8988T (cell line): ENCODE measurements at places on chromosomes 11 and 22.
A peak's percentile ranks its signal among the peaks of the same experiment; 100 is the strongest.

DNA sequence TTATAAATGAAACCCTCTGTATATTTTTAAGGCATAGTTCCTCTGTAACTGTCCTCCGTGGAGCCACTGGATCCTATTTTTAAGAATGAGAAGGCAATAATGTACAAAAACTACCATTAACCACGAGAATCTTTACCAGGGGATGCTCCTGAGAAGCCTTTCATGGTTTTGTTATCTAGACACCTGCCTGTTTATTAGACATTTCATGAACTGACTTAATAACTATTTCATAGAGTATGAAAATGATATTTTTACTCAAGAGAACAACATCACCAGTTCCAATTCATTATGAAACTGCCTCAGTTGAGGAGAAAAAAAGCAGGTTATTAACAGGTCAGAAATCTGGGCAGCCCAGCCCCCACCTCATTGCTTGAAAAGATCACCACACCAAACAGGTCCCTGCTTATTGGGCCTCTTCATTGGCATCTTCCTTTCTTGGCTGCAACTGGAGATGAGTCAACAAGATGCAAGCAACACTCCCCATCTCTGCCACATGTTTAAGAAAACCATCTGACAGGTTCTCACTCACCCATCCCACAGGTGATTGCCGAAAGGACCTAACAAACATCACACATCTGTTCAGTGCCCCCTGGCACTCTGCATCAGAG lies 27.8 kb downstream of the ETS1 start:
- DNase-seq: no peak

GRCh38 chr11:30197869-30198268 lies 32.9 kb upstream of the FSHB start:
- no peak for DNase-seq

DNA sequence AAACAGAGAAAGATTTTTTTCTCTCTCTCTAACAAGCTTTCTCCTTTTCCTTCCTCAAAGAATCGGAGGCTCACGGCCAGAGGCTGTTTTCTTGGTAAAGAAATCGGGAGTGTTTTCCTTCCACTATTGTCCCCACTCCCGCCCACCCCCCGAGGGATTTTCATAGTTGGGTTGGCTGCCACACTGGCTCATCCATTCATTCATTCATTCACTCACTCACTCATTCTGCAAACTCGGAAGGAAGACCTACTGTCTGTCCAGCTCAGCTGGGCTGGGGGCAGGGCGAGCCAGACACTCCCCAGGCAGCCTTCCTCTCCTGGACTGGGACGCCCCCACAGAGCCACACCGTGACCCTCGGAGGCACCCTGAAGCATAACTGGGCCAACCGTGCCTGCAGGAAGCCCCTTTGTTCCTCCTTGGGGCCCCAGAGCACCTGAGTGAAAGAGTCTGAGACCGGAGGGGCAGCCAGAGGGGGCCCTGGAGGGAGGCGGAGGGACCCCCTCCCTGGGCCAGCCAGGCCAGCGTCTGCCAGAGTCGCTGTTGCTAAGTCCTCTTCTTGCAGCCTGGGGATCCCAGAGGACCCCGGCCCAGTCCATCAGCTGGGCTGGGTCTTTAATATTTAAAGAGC lies 17.0 kb downstream of the CDKN1C start:
- no peak for DNase-seq

- no peak for DNase-seq
These were observed 71.3 kb upstream of the LARGE1 start for GRCh38 chr22:33991620-33992019.

GRCh38 chr11:72672597-72673238 lies 1.5 kb downstream of the PDE2A start:
- no peak for DNase-seq

GRCh38 chr11:15829312-15829711 lies 527.0 kb downstream of the SOX6 start:
- DNase-seq: no peak

GRCh38 chr11:1773994-1774550 lies 10.3 kb upstream of the CTSD start:
- no peak for DNase-seq

DNA sequence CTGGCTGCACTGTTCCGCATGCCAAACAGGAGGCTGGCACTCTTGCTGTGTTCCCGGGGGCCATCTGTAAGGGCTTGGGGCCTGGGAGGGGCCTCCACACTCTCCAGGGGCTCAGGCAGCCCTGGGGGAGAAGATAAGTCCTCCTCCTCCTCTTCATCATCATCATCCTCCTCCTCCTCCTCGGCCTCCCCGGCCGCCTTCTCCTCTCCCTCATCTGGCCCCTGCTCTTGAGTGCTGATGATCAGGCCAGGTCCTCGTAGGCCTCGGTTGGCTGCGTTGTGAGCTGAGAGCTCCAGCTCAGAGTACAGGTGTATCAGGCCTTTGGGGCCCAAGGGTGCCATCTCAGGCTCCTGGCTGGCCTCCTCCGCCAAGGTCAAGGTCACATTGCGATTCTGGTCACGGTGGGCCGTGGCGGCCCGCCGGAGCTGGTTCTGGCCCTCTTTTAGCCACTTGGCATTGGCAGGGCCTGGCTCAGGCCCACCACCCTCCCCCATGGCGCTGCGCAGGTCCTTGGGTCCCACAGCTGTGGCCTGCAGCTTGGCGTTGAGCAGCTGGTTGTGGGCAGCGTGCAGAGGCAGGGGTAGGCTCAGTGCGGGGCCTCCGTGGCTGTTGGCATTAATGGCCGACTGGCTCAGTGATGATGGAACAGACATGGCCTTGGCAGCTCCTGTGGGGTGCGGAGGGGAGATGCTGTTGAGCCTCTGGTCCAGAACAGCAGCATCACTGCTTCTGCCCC lies 8.0 kb downstream of the APBB1 start:
- DNase-seq: no peak

- no peak for DNase-seq
These were observed 74.9 kb downstream of the DYNC2H1 start for GRCh38 chr11:103183981-103184611.

- DNase-seq: no peak
These were observed 20.7 kb upstream of the CHORDC1 start for GRCh38 chr11:90243534-90243933.

GRCh38 chr11:3095712-3096361 lies 38.6 kb upstream of the CARS1 start:
- peak; percentile 84 for DNase-seq

DNA sequence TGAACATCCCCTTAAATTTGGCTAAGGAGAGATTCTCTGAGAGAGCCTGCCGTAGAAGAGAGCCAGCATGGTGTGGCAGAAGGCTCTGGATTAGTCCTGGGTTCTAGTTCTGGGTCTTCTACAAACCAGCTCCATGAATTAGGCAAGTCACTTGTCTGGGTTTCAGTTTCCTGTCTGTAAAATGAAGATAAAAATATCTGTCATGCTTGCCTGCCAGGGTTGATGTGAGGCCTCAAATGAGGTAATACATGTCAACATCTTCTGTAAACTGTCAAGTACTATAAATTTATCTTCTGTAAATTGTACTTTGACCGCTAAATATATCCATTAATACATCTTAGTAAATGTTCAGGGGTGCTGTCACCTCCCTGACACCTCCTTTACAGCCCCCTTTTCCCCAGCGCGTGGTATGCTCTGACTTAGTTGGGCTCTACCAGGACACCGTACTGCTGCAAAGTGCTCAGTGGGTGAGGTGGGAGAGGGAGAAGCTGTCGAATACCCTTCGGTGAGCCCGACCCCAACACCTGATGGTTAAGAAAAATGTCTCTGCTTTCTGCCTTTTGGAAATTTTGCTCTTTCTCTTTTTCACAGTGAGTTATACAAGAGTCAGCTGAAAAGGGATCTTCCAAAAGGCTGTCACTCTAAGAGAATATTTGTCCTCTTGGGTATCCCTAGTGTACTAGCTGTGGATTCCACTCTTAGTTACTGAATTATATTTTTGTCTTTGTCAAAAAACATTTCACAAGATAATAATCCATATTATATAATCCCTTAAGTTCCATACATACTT lies 15.0 kb downstream of the RBX1 start:
- DNase-seq: no peak

GRCh38 chr22:24961217-24961844 lies 8.8 kb downstream of the KIAA1671 start:
- DNase-seq: no peak

DNA sequence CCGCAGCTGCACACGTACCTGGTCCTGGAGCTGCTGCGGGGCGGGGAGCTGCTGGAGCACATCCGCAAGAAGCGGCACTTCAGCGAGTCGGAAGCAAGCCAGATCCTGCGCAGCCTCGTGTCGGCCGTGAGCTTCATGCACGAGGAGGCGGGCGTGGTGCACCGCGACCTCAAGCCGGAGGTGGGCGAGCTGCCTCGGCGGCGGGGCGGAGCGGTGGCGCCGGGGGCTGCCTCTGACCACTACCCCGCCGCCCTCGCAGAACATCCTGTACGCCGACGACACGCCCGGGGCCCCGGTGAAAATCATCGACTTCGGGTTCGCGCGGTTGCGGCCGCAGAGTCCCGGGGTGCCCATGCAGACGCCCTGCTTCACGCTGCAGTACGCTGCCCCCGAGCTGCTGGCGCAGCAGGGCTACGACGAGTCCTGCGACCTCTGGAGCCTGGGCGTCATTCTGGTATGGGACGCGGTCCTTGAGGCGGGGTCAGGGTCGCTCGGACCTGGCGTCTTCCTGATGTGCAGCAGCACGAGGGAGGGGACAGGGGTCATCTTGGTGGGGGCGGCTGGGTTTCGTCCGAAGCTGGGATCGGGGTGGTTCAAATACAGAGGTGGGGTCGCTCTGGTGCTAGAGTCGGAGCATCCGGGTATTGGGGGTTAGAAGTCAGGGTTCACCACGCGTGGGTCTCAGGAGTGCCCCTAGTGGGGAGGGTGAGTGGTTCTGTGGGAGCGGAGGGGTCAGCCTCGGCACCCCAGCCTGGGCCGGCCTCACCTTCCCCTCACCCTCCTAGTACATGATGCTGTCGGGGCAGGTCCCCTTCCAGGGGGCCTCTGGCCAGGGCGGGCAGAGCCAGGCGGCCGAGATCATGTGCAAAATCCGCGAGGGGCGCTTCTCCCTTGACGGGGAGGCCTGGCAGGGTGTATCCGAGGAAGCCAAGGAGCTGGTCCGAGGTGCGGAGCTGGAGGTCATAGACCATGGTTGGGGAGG lies 10.8 kb downstream of the RPS6KA4 start:
- DNase-seq: peak; percentile 52

DNA sequence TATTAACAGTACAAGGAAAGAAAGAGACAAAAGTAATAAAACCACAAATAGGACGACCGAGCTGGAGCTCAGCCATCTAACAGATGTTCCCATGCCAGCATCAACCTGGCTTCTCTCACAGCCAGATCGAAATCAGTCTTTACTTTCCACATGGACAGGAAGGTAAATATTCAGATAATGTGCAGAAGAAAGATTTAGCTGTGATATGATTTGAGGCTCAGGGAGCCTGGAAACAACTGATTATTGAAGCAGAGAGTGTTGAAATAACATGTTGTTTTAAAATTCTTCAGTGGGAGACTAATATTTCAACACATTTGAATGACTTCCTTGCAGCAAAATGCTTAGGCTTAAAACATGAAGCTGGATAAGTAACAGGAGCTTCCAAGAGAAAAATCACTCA lies 546.8 kb downstream of the ETS1 start:
- DNase-seq: no peak

DNA sequence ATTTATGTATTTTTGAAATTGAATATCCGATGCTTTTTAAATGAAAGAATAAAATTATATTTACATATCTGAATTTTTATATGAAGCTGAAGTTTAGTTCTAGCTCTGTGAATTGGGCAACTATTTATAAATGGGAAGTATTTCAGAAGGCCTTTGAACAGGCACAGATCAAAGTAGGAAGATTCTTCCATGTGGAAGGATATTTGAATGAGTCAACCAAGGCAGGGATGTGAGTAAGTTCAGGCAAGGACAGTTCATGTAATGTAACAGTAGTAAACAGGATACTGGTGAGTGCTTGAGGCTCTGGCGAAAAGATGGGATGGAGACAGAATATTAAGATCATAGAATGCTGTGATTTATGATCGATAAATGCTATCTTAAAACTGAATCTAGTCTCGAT lies 417.8 kb upstream of the CCDC179 start:
- no peak for DNase-seq

GRCh38 chr22:25754527-25755202 lies 12.7 kb downstream of the MYO18B start:
- DNase-seq: no peak

DNA sequence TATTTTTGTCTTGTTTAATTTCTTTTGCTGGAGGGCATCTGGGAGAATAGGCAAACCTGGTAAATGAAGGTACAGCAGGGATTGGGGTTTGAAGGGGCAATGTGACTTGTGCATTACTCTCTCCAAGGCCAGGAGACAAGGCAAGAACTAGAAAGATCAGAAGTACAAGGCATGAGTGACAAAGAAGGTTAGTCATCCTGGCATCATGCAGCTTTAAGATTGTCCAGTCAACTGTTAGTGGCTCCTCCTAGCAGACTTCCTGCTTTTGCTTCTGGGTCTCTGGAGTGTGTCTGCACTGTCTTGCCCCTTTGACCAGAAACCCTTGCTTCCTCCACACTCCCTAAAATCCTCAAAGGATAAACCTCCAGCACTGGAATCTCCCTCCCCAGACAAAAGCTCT lies 27.2 kb upstream of the GLYATL1 start:
- no peak for DNase-seq

DNA sequence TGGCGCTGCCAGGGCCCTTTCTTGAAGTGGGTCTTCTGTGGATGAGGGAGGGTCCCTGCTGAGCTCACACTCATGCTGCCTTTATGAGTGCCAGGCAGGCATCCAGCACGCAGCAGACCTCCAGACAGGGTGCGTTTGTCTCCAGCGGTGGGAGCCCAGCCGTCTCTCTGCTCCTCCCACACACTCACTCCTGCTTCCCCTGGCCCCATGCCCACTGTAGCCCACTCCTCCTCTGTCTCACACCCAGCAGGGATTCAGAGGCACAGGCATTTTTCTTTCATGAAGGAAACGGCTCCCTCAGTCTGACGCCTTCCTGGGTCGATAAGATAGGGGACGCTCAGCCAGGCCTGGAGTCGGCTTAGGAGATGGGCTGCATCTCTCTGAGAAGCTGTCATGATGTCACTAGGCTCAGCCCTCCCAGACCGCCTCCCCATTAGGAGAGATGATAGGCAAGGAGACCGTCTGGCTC lies 183.9 kb upstream of the NCAM1 start:
- no peak for DNase-seq

GRCh38 chr22:49853981-49854831 lies 562 bp downstream of the ZBED4 start:
- DNase-seq: no peak

- no peak for DNase-seq
These were observed 32.1 kb downstream of the APOL5 start for GRCh38 chr22:35749808-35750207.

DNA sequence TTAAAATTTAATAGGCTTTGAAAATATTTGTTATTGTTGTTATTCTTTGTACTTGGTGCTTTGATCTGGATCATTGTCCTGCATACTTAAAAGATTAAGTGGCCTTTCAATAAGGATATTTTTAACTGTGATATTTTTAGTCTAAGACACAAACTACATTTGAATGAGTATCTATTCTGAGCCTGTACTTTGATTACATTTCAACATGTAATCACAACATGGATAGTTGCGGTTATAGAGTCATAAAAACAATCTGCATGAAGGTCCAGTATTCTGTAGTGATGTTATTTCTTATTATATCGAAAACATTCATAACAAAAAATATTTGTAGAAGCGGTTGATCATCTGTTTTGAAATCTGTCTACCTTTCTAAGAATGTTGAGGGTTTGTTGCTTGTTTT lies 58.6 kb downstream of the HIPK3 start:
- DNase-seq: no peak
